SJSA1 (cell line): ENCODE measurements at places on chromosomes 11 and 22.

- no peak for DNase-seq
Measured at GRCh38 chr11:126599217-126599897, 243.9 kb downstream of the ST3GAL4 start.

DNA sequence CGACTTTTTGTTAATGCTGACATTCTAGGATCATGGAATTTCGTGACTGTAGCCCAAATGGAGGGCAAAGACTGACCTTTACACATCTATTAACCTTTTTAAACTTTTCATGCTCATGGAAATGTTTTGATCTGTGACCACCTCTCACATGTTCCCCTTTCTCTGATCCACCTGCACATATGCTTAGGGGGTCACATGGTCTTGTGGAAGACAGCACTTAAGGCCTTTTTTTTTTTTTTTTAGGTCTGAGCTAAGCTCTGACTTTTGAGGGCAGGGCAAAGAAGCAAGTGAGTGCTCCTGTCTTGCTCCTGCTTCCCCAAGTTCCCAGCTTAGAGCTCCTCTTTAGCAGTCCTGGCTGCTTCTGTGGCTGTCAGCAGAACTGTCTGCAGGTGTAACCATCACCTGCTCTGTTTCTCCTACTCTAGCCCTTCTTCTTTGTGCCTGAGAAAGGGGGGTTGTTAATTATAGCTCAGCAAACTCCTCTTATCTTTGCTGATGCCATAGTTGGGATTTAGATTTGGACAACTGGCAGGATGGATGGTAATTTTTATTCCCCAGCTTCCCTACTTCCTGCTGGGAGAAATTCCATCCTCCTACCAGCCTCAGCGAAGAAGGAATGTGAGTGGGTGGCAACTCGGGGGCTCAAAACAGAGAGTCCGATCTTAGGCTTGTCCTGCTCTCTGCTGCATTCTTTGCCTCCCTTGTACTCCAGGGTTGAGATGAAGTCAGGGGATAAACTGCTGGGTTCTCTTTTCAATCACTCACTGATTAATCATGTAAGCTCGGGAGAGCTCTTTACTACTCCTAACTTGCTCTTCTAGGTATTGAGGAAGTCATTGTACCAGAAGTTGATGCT is 64.4 kb downstream of the GRAMD1B start:
- DNase-seq: no peak

DNA sequence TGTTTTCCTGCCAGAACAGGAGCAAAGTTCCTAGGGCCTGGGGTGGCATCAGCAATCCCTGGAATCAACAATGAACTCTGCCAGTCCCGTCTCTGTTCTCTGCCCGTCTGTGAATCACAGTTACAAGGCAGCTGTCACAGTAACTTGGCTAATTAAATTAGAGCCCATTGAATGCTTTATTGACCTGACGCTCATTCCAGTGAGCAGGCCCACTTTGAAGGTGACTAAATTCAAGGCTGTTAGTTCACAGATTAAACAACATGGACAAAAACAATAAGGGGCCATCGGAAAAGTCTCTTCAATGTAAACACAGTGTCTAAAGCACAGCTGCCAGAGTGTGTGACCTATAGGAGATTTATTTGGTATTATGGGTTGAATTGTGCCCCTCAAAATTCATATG is 17.7 kb upstream of the TMPRSS5 start:
- no peak for DNase-seq

DNA sequence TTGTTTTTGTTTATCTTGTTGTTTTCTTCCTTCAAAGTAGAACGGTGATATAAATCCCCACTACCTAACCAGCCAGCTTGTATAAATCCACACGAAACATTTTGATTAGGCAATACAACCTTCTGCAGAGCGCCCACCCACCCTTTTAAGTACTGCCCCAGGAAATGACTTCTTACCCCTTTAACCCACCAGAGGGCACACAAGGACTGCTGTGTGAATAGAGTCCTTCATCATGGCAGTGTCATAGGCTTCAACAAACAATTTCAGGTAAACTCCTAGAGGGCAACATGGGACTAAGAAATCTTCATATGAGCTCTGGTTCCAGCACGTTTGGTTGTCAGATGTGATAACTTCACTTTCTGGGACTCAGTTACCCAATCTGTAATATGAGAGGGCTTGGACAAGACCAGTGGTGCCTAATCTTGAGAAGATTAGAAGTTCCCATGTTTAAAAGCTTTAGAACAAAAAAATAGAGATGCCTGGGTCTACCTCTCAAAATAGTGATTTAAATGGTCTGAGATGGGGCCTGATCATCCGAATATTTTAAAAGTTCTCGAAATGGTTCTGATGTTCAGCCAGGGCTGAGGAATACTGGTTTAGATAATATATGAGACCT is 56.1 kb downstream of the PIWIL4 start:
- DNase-seq: peak; percentile 41
